ENCODE measurements at places on chromosomes 1 and 21.

- no peak for DNase-seq
Measured at GRCh38 chr21:37424396-37424795, 57.8 kb downstream of the DYRK1A start.

DNA sequence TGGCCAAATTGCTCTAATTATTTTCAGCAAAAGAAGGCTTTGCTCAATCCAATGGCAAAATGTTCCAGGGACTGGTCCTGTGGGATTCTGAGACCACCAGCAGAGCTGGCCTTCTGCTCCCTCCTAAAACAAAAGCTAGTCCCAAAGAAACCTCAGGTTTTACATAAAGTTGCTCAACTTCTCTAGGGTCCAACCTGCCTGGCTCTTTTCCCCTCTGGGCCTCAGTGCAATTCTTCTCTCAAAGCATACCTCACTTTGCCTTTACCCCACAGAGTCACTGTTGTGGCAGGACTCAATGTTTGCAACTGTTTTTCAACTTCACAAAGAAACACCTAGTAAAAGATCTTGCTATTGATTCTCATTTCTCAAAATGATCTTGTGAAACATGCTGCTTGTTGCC lies 39.8 kb downstream of the TBX15 start:
- no peak for DNase-seq

- no peak for DNase-seq
Measured at GRCh38 chr1:106875622-106876021, 180.9 kb upstream of the PRMT6 start.

DNA sequence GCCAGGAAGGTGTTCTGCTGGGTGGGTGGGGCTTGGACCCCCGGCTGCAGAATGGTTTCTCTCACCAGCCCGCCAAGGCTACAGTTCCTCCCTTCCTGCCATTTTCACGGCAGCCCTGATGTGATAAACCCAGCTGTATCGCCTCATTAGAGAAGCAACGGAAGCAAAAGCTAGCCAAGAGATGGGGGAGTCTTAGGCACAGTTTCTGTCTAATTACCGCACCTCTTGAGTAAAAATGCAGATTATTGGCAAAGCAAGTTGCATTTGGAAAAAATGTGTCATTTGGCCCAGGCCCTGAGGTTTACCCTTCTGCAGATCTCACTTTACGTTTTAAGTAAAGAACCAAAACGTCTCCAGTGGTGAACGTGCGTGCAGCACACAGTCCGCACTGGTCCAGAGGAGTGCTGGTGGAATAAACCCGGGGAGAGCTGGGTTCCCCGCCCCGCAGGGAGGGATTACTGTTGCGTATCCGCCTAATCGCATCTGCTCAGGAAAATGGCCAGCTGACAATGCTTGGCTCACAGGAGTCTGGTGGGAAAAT lies 109.9 kb downstream of the GALNT2 start:
- no peak for DNase-seq

DNA sequence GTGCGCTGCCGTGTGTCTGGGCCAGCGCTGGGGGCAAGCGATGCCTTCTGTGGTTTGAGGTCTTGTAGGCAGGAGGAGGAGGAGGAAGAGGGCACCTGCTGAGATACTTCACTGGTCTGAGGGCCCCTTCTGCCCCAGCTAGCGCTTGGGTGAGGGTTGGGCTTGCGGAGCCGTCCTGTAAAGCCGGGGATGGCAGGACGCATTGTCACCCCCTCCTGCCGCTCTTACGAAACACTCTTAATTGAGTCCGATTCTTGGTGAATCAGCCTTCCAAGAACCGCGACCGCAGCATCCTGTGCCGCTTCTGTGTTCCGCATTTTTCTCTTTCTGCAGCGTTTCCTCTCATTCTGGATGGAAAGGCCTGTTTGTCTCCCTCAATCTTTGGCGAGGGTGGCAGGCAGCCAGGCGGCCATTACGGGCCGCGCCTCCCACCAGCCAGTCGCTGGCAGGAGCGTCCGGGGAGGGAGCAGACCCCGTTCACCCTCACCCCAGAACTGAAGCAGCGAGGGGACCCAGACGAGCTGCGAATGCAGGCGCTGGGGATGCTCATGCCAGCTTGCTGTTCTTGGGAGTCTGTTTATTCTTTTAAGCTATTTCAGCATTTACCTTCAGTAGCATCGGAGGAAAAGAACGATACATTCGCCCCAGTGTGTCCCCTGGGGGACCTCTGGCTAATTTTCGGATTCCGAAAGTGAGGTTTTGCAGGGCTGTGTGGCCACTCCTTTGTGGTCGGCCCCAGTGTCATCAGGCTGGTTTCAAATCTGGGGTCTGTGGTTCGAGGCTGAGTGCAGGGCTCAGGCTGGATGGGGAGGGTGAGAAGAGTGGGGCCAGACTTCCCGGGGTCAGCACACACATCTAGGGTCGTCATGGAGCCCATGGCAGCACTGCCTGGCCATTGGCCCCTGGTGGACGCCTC lies 62.7 kb downstream of the SKI start:
- peak; percentile 94 for DNase-seq

Data from suprapubic skin (tissue), 4 donors.